ENCODE measurements at places on chromosomes 2 and 18.

DNA sequence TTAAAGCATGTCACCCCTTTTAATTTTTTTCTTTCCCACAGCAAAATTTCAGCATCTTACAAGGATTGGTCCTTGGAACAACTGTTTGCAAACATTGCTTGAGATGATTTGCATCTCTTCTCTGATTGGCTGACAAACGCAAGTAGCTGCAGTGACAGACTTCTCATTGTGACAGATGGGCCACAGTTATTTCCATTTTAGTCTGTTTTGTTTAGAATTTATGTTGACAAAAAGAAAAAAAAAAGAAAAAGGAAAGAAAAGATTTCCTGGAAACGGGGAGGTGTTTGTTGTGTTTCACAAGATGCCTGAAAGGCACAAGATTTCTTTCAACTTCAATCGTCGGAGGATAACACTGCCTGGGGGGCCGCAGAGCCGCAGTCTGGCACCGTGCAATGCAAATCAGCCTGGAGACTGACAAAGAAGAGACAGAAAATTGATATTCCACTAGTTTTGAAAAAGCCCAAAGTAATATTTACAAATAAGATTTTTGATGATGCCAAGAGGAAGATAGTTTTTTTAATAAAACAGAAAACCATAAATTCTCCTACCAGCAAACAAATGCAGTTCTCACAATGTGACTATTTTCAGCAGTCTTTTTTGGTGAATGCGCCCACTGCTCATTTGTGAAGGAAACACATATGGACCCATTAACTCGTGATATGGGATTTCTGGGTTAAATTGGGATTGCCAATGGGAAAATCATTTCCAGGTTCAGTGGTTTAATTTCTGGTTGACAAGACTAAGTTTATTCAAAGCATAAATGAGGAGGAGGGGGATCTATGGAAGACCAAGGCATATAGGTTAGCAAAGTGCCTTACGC is 296.2 kb upstream of the SMIM21 start:
- DNase-seq = no peak

GRCh38 chr2:120235681-120236080 is 12.5 kb upstream of the TMEM185B start:
- no peak for DNase-seq

GRCh38 chr2:30448308-30448707 is 1.3 kb downstream of the LCLAT1 start:
- no peak for DNase-seq

DNA sequence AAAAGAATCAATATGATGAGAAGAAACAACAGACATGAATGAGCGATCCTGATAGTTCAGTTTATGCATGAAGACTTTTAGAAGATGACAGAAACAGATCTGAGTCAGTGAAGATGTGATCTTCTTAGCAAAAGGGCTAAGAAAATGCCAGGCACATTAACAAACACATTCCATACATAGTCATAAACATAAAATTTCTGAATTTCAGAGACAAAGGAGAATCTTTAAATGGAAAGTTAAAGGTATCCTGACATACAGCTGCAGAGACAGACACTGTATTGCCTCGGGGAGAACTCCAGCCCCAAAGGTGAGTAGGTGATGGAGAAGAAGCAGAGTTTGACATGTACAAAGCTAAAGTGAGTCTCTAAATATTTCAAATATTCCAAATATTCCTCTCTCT is 40.6 kb upstream of the FN1 start:
- DNase-seq = no peak

DNA sequence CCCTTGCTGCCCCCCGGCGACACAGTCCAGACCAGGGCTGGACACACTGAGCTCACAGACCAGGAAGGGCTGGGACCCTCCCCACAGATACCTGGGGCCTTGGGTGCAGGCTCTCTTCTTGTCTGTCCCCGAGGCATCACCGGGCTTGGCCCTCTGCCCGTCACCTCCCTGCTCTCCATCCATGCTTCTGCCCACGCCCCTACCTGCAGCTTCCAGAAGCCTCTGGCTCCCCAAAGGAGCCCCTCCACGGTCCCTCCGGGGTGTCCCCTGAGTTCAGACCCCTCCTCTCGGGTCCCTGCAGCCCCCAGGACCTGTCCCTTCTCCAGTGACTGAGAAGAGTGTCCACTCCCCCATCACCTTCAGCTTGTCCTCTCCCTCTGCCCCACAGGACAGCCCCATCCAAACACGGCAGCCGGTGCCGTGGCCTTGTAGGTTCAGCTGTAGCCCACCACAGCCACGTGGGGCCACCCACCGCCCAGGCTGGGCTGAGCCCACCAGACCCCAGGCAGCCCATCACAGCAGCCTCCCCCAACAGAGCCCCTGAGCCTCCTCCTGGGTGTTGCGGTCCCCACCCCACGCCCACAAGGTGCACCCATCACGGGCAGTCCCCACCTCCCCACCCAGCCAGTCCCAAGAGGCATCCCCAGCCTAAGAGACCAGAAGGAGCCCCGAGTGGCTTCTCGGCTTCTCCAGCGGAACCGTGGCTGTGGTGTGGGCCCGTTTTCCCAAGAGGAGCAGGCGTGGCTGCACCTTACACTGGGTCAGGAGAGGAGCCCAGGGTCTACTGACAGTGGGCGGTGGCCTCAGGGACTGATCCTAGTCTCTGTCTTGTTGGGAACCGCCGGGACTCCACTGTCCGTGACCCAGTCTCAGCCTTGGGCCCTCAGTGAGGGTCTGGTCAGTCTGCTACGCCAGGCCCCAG is 53.1 kb downstream of the RAMP1 start:
- no peak for DNase-seq

DNA sequence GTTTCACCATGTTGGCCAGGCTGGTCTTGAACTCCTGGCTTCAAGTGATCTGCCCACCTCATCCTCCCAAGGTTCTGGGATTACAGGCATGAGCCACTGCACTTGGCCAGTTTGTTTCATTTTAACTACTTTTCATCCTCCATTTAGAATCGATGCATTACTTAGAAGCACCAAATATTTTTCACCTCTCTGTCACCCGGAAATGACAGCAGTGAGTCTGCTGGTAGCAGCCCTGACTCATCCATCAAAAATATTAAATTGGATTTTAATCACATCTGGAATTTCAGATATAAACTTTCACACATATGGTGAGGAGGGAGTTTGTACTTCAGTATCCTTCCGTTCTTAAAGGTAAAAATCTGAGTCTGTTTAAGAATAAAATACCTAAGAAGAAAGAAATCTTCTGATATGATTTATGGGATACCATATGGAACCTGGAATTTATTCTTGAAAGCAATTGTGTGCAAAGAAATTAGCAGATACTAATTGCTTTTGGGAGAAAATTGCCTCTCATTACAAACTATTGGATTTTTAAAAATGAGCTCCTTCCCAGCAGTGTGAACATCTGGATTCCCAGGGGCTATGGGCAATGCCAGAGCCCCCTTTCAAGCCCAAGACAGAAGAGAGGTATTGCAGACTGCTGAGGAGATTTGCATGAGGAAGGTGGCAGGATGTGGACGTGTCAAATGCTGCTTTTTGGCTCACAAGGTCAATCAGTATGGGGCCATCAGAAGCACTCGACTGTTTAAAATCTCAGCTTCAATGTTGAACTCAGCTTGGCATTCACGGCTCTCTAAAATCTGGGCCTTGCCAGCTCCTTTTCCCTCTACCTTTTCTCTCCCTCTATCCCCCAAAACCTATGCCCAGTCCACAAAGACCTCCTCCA is 279.5 kb upstream of the SIX2 start:
- no peak for DNase-seq

DNA sequence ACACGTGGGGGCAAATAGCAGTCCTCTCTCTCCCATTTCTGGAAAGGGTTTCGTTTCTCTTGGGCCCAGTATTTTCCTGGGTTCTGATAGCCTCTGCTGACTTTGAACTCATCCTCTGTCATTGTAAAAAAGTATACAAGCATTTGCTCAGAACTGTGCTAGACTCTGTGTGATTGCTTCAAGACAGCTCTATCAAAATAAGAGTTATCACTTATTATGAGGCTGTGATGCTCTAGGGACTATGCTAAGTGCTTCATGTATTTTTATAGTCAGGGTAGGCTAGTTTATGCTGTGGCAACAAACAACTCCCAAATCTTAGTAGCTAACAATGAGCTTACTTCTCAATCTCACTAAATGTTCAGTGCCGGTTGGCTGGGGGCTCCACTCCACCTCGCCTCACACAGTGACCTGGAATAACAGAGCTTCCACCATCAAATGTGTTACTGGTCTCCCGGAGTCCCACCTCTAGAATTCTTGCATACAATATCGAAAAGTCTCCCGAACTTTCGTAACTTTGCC is 110.8 kb upstream of the CDC42EP3 start:
- no peak for DNase-seq

- DNase-seq = no peak
These were observed 91.7 kb upstream of the CTAGE1 start for GRCh38 chr18:22509423-22509822.

- no peak for DNase-seq
These were observed 72.7 kb downstream of the MARCHF4 start for GRCh38 chr2:216299588-216299987.

GRCh38 chr2:194304191-194304590 is 1352.8 kb upstream of the SLC39A10 start:
- no peak for DNase-seq

- DNase-seq = no peak
These were observed 2.5 kb upstream of the NPAS2 start for GRCh38 chr2:100817388-100817985.

- no peak for DNase-seq
These were observed 51.6 kb upstream of the FHL2 start for GRCh38 chr2:105450471-105450870.

GRCh38 chr2:160720098-160720497 is 226.5 kb upstream of the RBMS1 start:
- no peak for DNase-seq

GRCh38 chr18:35542356-35542755 is 39.2 kb upstream of the GALNT1 start:
- DNase-seq = no peak

- DNase-seq = no peak
These were observed 16.8 kb upstream of the NEUROD1 start for GRCh38 chr2:181697126-181697525.

GRCh38 chr2:231191896-231192872 is 6.2 kb upstream of the ARMC9 start:
- DNase-seq = no peak

DNA sequence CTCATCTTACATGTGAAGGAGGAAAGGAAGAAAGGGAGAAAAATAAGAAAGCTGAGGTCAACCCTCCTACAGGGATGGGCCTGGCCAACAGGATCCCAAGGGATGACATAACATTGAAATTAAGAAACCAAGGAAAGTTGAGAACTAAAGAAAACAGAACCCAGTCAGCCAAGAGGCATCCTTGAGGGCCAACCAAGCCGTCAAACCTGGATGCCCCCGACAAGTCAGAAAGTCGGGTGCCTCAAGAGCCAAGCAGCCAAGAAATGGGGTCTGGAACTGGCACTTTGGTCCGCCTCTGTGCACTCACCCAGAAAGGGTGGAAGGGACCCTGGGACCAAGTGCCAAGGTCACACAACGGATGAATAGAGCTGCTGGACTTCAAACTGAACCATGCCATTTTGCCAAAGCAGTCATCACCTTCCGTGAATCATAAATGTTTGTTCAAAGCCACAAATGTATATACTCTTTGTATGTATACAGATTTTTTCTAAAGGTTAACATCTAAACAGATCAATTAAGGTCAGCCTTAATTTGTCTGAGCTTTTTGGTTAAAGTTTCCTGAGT is 27.0 kb upstream of the PTPN4 start:
- no peak for DNase-seq

GRCh38 chr2:173388795-173389194 is 34.1 kb downstream of the CDCA7 start:
- no peak for DNase-seq

DNA sequence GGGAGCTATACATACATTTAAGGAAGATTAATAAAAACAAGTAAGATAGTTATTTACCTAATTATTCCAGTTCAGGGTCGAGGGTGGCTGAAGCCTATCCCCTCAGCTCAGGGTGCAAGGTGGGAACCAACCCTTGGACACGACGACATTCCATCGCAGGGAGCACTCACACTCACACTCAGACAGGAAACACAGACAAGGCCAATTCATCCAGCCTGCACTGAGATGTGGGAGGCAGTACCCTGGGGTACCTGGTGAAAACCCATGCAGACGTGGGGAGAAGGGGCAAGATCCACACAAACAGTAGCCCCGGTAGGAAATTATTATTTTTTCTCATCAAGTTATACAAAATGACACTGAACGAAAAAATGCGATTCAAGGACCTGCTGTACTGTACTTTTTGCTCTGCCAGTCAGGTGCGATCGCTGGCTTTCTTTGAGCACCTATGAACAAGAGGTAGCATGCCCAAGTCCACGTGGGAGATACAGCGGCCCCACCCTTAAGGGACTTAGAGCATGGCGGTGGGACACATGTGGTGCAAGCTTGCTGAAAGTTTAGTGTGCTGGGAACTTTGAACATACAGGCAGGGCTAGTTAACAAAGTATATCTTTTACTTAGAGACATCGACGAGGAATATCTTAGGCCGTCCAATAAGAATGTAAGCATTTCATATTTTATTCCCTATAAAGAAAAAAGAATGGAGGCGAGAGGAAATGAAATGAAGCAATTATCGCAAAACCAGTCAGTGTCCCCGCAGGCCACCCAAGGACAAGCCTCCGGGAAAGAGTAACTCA is 624 bp downstream of the METTL8 start:
- DNase-seq = peak; percentile 65

- no peak for DNase-seq
These were observed 317.9 kb upstream of the PKDCC start for GRCh38 chr2:41729800-41730364.

GRCh38 chr18:51122266-51123045 is 75.0 kb downstream of the MEX3C start:
- DNase-seq = no peak

DNA sequence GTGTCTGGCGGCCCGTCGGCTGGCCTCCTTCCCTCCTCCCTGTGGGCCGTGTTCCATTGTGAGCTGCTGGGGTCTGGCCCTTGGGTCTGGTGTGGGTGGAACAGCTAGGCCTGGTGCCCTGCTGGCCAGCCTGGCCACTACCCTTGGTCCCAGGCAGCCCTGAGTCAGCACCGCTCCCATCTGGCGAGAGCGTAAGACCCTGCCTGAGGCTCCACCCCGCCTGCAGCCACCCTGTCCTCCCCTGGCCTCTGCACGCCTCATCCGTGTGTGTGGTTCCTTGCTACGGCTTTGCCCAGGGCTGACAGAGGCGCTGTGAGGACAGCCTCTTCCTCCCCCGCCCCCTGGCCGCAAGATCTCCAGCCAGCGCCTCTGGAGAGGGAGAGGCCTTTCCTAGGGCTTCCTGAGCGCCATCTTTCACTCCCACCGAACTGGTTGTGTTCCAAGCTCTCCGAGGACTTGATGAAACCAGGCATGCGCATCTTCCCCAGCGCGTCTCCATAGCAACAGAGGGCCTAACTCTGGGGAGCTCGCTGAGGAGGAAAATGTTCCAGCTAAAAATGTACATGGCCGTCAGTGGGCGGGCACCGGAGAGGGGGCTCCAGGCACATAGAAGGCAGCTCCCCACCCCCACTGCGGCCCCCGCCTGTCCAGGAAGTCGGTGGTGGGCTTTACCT is 83.0 kb downstream of the STPG4 start:
- DNase-seq = no peak

- no peak for DNase-seq
These were observed 28.4 kb downstream of the MBD5 start for GRCh38 chr2:148049284-148049683.

DNA sequence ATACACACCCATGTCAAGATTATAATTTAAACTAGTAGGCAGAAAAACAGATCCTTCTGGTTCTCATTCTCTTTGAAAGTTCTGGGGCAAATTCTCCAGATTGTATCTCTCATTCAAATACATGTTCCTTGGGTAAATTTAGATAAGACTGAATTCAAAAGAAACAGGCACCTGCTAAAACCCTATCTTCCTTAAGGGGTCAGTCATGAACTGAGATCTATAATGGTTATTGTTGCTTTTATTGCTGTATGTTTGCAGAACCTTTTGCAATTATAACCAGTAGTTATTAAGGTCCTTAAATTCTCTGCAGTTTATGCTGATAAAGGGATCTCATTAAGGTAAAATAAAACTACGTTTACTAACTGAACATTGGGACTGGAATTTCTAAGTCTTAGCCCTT is 83.5 kb downstream of the MYO5B start:
- DNase-seq = no peak

Data from RWPE1 (cell line).